ENCODE measurements at places on chromosomes 12 and 14.

DNA sequence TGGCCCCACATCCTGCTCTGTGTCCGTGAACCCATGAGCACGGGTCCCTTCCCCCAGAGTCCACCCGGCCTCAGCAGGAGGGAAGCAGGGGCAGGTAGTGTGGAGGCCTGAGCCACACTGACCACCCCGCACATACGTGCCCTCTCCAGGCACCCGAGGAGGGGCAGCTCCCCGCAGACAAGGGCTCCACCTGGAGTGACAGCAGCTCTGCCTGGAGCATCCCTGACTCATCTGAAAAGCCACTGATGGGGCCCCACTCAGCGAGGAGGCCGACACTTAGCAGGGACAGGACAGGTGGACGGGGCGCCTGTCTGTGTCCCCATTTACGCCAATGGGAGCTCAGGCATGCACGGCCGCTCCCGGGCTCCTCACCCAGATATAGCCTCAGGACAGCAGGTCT lies 237.6 kb upstream of the SFSWAP start:
- no peak for DNase-seq

DNA sequence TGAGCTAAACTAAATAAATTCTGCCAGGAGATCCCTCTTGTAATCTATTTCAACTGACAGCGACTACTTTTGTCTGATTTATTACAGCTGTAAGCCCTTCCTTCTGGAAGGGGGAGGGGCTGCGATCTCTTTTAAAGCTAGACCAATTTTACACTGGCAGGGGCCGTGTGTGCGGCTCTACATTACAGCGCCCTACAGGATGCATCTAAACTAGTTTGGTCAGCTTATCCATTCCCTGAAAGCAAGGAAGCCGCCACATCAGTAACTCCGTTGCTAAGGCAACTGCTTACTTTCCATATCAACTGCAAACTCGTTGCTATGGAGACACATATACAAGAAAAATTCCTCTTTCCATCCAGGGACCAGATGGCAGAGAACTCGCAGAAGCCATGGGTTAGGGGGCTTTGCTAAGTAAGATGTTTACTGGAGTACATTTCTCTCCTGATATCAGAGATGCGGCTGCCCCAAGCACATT lies 17.4 kb downstream of the FOXN3 start:
- peak; percentile 79 for DNase-seq

- no peak for DNase-seq
Measured at GRCh38 chr12:3671330-3672112, 81.4 kb downstream of the CRACR2A start.

DNA sequence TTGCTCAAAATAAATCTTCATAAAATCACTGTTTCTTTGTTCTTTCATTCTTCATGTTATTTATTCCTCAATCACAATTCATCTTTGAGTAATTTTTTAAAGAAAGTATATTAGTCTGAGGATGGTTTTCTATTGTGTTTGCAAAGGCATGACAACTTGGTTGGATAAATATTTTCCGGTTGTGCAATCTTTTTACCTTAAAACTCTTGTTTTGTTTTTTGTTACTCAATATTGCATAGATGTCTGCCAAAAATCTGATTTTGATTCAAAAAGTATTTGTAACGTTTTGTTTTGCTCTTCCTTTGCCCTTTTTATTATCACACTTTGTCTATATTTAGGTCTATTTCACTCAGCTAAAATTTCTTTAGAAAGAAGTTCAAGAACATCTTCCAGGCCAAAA lies 86.2 kb upstream of the SYT1 start:
- no peak for DNase-seq

GRCh38 chr12:45339035-45339434 lies 123.1 kb downstream of the ANO6 start:
- no peak for DNase-seq

- DNase-seq, result peak; percentile 81
Measured at GRCh38 chr14:66359500-66359899, 126.7 kb upstream of the CCDC196 start.

DNA sequence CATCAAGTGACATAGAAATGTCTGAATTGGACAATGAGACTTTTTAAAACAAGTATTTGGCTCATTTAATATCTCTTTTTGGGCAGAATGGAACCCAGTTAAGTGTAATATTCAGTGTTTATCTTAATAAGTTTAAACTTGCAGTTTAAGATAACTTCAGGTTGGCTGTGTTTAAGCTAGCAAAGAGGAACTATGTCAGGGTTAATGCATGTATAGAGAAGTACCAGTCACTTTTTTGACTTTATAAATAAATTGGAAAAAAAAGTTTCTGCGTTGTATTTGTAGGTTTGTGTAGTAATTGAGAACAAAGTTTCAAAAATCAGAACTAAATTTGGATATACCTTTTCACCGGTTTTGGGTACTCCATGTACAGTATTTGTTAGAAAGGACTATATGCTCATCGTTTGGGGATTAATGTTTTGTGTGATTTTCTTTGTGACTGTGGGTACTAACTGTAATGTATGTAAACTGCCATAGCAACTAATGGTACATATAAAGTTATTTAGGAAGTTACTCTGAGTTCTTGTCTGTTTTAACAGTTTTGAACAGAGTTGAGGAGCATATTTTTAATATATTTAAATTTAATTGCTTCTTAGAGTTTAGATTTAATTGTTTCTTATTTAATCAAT lies 4.5 kb downstream of the HMGA2 start:
- DNase-seq, result no peak

- DNase-seq, result no peak
Measured at GRCh38 chr12:129675947-129676346, 227.9 kb downstream of the TMEM132D start.

DNA sequence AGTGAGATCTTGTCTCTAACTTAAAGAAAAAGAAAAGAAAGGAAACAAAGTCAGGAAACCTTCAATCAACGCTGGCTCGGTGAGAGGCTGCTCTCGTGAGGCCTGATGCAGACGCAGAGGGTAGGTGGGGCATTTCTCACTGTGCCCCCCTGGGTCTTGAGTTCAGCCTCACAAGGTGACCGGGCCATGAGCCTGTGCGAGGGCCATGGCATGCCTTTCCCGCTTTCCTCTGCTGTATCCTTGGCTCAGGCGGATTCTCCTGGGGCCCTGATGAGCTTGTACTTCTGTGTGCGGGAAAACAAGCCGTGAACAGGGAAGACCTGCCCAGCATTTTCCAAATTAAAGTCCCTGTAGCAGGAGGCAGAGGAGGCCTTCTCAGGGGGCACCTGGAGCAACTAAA lies 20.2 kb downstream of the ADGRD1 start:
- no peak for DNase-seq

Measured in NCI-H1105 treated with DMSO at 0.1 percent for 48 hours (cell line).